ENCODE measurements at places on chromosomes 2 and 18.

GRCh38 chr2:55009277-55010060 lies 40.8 kb downstream of the RTN4 start:
- no peak for DNase-seq

- no peak for DNase-seq
These were observed 34.1 kb upstream of the ANKRD62 start for GRCh38 chr18:12059334-12060181.

GRCh38 chr18:8951491-8951890 lies 151.0 kb upstream of the NDUFV2 start:
- no peak for DNase-seq

DNA sequence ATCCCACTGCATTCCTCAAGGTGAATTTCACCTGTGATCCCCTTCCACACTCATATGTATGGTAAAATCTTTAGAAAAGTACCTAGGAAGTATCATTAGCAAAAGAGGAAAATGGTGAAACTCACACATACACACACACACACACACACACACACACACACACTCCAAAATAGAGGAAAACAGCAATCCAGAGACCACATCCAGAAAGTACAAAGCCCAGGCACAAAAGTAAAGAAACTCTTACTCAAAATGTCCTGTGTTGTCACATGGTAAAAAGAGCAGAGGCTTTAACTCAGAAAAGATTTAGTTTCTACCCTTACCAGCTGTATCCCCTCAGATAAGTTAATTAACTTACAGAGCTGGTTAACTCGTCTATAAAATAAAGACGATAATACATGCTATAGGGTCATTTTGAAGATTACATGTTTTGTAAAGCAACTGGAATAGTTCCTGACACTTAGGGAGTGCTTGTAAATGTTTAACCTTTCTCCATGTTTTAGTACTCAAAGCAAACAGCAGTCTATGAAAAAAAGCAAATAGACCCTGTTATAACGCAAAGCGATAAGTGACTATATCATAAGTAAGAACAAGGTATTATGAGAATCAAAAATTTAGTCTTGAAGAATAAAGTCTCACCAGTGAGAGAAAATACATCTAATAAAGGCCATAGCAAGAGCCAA lies 360.0 kb upstream of the LRATD1 start:
- DNase-seq = no peak

DNA sequence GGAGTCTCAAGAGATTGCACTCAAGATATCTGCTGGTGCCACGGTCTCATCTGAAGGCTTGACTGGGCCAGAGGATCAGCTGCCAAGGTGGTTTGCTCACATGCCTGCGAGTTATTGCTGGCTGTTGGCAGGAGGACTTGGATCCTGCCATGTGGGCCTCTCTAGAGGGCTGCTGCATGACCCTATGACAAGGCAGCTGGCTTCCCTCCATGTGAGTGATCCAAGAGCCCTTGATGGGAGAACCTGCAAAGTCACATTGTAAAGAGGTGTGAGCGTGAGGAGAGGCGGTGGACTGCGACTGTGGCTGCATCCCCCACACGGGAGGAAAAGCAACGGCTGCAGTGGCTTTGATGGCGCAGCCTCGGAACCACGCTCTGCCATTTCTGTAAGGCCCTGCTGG lies 4.0 kb upstream of the ALLC start:
- DNase-seq = no peak

GRCh38 chr2:60433018-60433596 lies 120.3 kb downstream of the BCL11A start:
- no peak for DNase-seq

- no peak for DNase-seq
These were observed 33.2 kb downstream of the ADCY3 start for GRCh38 chr2:24886691-24887304.

GRCh38 chr2:128469203-128469602 lies 150.5 kb upstream of the HS6ST1 start:
- DNase-seq = peak; percentile 3

Measured in activated CD4-positive, alpha-beta T cell treated with anti-CD3 and anti-CD28 coated beads, Interleukin-2, amount 50 U/mL, for 16 hours (primary cell).